ENCODE measurements at places on chromosomes 6 and 20. TPM values are rescaled to one million over a fixed set of nuclear protein-coding genes. Genes with fewer than 3 reads are reported as not detected.

GRCh38 chr6:2741756-2742155, 9.0 kb downstream of the MYLK4 start:
- DNase-seq, result no peak

- DNase-seq, result no peak
These were observed 687.4 kb downstream of the EPM2A start for GRCh38 chr6:145047891-145048290.

GRCh38 chr20:22974354-22974753, 60.8 kb upstream of the SSTR4 start:
- peak; percentile 65 for DNase-seq

GRCh38 chr20:2431185-2431584, 39.4 kb downstream of the SNRPB start:
- DNase-seq, result no peak

- no peak for DNase-seq
These were observed 13.0 kb downstream of the ATRN start for GRCh38 chr20:3483784-3484183.

DNA sequence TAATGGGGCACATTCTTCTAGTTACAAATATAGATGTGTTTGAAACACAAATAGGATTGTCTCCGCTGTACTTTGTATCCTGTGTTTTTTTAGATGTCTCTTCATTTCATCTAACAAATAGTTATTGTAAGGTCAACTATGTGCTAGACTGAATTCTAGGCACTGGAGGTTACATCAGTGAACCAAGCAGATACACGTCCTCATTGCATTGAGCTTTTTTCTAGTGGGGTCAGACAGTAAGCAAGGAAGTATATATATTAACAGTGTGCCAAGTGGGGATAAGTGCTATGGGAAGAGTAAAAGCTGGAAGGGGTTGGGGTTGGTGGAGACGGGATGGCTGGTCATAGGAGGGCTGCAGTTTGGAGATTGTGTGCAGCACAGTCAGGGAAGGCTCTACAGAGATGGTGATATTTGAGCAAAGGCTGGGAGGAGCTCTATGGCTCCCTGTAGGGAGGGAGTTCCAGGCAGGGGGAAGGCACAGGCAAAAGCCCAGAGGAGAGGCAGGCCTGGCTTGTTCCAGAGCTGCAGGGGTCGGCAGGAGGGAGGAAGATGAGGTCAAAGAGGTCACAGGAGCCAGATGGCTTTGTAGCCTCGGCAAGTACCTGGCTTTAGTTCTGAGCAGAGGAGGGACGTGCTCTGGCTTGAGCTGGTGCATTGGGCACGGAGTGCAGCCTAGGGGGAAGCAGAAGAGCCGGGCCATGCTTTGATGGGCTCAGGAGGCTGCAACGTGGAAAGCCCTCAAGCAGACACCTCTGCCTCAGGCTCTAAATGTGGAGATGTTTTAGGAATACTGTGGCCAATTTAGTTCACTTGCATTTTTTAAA, 152.3 kb downstream of the ZDHHC14 start:
- peak; percentile 62 for DNase-seq

DNA sequence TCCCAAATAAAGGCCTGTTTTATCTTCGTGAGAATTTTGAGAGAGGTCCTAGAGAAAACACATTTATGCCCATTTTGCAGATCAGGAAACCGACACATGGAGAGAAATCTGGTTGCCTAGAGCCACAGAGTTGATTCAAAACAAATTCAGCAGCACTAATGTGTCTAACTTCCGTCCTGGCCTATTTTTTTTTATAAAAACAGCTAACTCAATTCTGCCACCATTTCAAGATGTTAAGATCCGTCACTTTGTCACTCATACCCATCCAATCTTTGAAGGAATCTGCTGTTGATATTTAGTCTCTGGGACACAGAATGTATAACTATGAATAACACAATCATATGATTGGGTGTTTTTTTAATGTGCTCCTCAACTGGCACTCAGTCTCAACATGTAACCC, 611.1 kb upstream of the ARID1B start:
- no peak for DNase-seq

DNA sequence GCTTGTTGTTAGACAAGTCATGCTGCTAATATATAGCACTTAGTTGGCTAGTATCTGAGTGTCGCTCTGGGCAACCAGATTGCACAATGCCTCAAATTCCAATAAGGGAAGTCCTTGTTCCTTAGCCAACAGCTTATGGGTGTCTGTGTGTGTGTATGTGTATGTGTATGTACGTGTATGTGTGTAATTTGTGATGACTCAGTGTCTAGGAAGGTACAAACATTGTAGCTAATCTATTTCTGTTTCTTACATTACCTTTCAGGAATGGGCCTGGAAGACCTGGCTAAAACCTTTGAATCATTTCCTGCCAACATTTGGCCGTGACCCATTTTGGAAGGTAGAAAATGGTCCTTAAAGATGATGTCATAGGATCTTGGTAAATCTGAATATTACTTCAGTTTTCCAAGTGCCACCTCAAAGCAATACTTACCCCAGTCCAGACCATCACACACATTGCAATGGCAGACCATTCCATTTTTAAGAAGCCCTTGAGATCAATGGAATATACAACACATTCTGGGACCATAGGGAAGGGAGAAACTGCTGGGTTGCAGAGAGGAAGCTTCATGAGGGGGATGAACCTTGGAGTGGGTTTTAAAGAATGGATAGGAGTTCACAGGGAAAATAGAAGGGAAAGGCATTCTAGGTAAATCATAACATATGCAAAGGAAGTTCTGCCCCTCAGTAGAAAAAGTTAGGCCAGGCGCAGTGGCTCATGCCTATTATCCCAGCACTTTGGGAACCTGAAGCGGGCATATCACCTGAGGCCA, 25.1 kb downstream of the NEDD9 start:
- DNase-seq, result no peak

GRCh38 chr6:42120895-42121865, 21.2 kb downstream of the C6orf132 start:
- no peak for DNase-seq

GRCh38 chr6:14876778-14877613, 368.9 kb upstream of the JARID2 start:
- DNase-seq, result no peak

- DNase-seq, result no peak
These were observed 424.5 kb downstream of the PREX1 start for GRCh38 chr20:48403167-48403761.

GRCh38 chr6:47106216-47106615, 64.1 kb upstream of the ADGRF1 start:
- DNase-seq, result no peak

GRCh38 chr6:3001773-3002293, 2.1 kb downstream of the NQO2 start:
- DNase-seq, result peak; percentile 88

DNA sequence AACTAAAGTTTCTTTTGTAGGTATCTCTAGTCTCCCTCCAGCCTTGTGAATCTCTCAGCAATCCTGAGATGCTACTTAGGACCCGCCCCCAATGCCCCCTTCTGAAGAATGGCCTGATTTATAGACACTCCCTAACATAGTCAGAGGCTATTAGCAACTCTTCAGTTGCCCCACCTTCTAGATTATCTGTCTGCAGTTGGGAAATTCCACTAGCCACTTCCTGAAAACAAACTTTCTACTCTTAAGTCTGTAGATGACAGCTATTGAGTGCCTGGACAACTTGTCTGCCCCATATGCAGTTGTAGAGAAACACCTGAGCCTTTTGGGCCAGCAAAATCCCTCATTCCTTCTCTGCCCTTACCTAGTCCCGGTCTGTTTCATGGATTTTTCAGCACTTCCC, 188.2 kb upstream of the PREP start:
- no peak for DNase-seq

- peak; percentile 59 for DNase-seq
These were observed 72.0 kb downstream of the BLOC1S5 start for GRCh38 chr6:7992002-7992815.

GRCh38 chr6:7805078-7805849, 79.4 kb downstream of the BMP6 start:
- no peak for DNase-seq

DNA sequence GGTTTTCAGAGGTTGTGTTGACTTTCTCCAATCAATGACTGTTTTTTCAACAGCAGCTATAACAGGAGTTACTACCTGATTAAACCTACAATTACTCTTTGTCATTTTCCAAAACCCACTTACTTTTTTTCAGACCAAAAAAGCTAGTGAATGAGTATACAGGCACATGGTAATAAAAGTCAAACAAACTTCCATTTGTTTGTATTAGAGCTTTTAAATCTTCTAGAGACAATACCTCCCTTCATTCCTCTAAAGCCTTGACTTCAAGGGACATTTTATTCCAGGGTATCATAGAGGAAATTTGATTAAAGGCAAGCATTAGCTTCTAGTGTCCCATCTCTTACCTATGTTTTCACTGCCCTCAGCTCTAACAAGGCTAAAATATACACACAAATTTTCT, 52.7 kb downstream of the IL22RA2 start:
- no peak for DNase-seq

- DNase-seq, result no peak
These were observed 25.7 kb downstream of the FOXC1 start for GRCh38 chr6:1635305-1636010.

GRCh38 chr6:44415873-44416502, 28.5 kb downstream of the CDC5L start:
- no peak for DNase-seq

DNA sequence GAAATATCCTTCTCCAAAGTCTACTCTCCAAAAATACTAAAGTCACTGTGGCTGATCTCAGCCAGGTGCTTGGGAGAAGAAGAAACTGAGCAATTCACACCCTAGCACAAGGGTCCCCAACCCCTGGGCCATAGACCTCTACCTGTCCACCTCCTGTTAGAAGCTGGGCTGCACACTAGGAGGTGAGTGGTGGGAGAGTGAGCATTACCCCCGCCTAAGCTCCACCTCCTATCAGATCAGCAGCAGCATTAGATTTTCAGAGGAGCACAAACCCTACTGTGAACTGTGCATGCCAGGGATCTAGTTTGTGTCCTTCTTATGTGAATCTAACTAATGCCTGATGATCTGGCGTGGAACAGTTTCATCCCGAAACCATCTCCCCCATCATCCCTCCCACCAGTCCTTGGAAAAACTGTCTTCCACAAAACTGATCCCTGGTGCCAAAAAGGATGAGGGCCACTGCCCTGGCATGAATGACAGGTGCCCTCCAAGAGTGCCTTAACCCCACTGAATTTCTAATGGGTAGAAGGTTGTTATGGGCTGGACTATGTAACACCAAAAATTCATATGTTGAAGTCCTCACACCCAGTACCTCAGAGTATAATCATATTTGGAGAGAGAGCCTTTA, 109.2 kb upstream of the CDYL start:
- no peak for DNase-seq

GRCh38 chr6:158737710-158738615, 81.2 kb downstream of the EZR start:
- no peak for DNase-seq

- no peak for DNase-seq
These were observed 4.7 kb downstream of the PCMTD2 start for GRCh38 chr20:64260239-64260638.

DNA sequence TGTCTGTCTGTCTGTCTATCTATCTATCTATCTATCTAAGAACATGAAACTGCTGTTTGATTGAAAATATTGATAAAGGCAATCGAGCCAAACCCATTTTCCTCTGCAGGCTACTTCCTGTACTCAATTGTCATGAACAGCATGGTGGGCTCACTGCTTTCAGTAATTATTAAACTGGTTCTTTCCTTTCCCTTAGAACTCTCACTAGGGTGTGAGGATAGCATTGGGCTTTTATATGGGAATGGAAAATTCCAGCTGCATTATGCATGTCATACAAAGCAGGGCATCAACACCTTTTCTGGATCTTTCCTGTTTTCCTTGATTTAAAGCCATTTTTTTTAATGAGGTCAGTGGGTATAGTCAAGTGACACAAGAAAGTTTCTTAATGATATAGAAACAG, 161.0 kb upstream of the SYNCRIP start:
- no peak for DNase-seq

GRCh38 chr6:80976336-80976735, 776.1 kb downstream of the TENT5A start:
- no peak for DNase-seq

- DNase-seq, result peak; percentile 21
These were observed 45.4 kb upstream of the BMP6 start for GRCh38 chr6:7680393-7681075.

- no peak for DNase-seq
These were observed 191.8 kb downstream of the KIF16B start for GRCh38 chr20:16381444-16381843.

DNA sequence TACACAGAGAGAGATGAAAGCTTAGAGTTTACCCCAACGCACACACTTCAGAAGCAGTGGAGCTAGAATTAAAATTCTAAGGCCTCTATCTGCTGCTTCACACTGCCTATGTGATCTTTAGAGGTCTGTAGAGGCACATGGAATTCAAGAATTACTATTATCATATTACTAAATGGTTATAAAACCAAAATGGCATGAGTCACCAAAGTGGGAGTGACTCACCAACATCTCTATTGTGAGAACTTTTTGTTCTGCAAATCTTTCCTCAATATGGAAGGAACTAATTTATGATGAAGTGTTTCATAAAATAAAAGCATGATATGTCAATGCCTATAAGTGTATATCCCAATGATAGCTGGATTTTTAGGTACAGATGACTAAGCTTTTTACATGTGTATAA, 28.5 kb upstream of the TMEM244 start:
- DNase-seq, result no peak

DNA sequence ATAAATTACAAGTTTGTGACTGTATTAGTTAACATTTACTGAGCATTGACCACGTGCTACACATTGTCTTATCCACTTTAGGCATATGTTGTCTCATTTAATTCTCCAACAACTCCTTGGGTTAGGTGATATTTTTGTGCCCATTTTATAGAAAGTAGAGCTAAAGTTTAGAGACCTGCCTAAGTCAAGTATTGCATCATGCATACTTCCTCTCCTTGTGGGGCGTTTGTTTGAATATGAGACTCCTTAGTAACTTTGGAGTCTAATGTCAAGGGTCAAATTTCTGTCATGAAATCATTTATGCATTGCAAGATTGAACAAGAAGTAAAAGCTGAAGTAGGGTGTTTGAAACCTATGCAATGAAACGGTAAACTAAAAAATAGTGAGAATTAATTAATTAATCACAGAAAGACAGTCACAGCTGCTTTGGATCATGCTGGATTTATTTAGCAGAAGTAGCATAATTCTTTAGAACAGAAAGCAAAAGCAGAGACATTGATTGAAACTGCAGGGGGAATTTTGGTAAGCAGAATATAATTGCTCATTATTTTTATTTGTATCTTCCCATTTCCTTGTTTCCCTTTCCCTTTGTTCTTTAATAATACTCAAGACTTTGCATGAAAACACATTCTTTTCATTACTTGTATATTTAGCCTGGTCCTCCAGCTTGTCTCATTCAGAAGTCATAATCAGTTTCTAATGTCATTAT, 1374.4 kb upstream of the GJE1 start:
- no peak for DNase-seq

PRSS35 gene
- 2.1 TPM for total RNA-seq

B3GAT2 gene
- total RNA-seq, result 1.8 TPM

DYNLT2 gene
- total RNA-seq, result 3.3 TPM

HLA-DPB1 gene
- total RNA-seq, result 37.6 TPM

PRSS16 gene
- 11.8 TPM for total RNA-seq

MYL9 gene
- total RNA-seq, result 23.5 TPM

CGA gene
- not detected for total RNA-seq

GSTA2 gene
- total RNA-seq, result not detected

SIGLEC1 gene
- not detected for total RNA-seq

All from GM23338 (cell line).